ENCODE measurements at places on chromosomes 7 and 10. TPM values are rescaled to one million over a fixed set of nuclear protein-coding genes. Genes with fewer than 3 reads are reported as not detected.

RGR gene
- 0.47 TPM for total RNA-seq

THSD7A gene
- 41.0 TPM for total RNA-seq

RET gene
- total RNA-seq, result 0.94 TPM

GRCh38 chr7:27895551-27895950 is 155.6 kb downstream of the TAX1BP1 start:
- DNase-seq, result no peak

- no peak for DNase-seq
Observed at GRCh38 chr10:25704622-25705021, 229.4 kb upstream of the MYO3A start.

- no peak for DNase-seq
Observed at GRCh38 chr7:115478426-115478825, 552.1 kb downstream of the TFEC start.

GRCh38 chr7:142365410-142365842 is 107.6 kb upstream of the PRSS58 start:
- DNase-seq, result no peak

DNA sequence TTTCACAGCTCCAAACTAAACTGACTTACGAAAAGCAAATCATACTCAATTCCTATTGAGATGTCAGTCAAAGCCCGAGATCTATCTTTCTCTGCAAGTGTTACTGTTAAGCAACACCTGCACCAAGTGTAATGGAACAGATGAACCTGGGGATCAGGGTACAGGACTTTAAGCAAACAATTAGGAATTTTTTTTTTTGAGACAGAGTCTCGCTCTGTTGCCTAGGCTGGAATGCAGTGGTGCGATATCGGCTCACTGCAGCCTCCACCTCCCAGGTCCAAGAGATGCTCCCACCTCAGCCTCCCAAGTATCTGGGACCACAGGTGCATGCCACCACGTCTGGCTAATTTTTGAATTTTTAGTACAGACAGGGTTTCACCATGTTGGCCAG is 14.9 kb downstream of the YWHAG start:
- DNase-seq, result no peak

DNA sequence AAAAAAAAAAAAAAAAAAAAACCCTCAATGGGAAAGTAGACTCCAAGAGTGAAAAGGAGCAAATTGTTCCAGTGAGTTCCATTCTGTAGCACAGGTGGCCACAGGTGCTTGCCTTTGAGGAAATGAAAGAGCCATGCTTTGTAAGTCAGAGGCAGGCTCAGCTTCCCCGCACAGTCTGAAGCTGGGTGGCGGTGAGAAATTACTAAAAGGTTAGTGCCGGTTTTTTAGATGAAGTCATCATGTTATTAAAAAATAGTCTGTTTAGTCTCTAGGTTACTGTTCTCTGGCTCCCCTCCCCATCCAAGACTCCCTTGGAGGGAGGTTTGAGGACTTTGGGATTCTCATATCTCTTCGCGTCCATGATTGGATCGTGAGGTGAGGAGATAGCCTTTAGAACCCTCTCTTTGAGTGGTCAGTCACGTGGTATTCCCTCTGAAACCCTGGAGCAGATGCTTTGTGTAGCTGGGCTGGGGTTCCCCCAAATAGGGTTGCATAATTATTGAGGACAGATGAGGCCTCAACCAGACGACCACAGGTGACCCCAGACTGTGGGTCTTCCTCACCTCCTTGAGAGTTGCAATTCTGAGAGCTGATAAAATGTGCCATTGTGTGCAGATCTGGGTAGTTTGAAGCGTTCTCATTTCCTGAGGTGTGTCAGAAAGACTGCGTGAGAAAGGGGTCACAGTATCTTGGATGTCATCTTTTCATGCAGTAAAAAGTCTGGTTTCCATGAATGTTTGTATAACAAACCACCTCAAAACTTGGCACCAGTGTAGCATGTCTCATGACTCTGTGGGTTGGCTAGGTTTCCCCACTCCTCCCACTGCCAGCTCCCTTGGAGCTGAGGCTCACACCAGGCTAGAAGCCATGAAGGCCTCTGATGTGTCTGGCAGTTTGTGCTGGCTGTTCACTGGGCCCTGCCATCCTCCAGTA is 27.1 kb downstream of the OGDH start:
- peak; percentile 53 for DNase-seq

- no peak for DNase-seq
Observed at GRCh38 chr7:91446819-91447218, 182.6 kb downstream of the FZD1 start.

Measured in occipital lobe (tissue), 3 donors.